ENCODE measurements at places on chromosomes 7 and 10. TPM values are rescaled to one million over a fixed set of nuclear protein-coding genes. Genes with fewer than 3 reads are reported as not detected.

Gene DDC
- 0.26 TPM for total RNA-seq

Gene SPAM1
- total RNA-seq = not detected

Gene SFMBT2
- total RNA-seq = under 0.01 TPM

Gene SEMA3A
- total RNA-seq = 60.3 TPM

Gene ZNF467
- total RNA-seq = 3.5 TPM

Gene MSS51
- 0.90 TPM for total RNA-seq

Gene LIPF
- not detected for total RNA-seq

Gene CLCN1
- under 0.01 TPM for total RNA-seq

Gene CLDN15
- total RNA-seq = 2.1 TPM

Gene PTER
- total RNA-seq = 25.5 TPM

Gene MAPK8
- total RNA-seq = 30.6 TPM

GRCh38 chr7:128104108-128104742 is 73.0 kb upstream of the LRRC4 start:
- DNase-seq = no peak

DNA sequence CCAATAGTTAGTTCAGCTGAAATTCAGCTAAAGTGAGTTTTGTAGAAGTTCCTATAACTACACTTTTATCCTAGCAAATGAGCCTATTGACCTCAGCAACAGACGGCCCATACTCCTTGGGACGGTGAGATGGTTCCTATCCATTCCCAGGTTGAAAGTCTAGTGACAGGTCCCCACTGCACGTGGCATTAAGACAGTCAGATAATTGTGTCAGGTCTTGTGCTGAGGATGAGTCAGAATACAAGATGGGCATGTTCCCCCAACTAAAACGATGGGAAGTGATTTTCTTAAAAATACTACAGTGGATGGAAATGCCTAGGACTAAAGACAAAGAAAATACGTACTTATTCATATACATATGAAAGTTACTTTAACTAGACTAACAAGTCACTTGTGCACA is 2.1 kb downstream of the CAV1 start:
- DNase-seq = peak; percentile 36

DNA sequence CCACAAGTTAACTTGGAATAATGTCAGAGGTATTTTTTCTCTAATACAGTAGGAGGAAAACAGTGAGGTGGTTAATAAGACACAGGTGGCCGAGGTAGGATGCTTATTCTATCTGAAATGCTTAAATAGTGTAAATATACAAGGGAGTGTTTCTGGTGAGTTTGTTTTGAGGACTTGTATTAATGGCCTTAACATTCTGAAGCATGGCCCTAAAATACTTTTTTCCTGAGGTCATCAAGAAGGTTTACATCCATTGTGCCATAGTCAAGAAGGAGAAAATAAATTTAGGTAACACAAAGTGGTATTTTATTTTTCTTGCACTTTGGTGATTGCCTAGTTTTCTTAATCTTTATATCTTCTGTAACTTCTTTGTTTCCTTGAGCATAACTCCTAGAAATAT is 18.8 kb downstream of the GNAI1 start:
- DNase-seq = no peak

GRCh38 chr10:95276367-95277200 is 14.2 kb downstream of the PDLIM1 start:
- peak; percentile 96 for DNase-seq

GRCh38 chr10:86960003-86960862 is 1.8 kb downstream of the SNCG start:
- DNase-seq = peak; percentile 61

GRCh38 chr10:123766761-123767160 is 100.6 kb downstream of the GPR26 start:
- DNase-seq = no peak

DNA sequence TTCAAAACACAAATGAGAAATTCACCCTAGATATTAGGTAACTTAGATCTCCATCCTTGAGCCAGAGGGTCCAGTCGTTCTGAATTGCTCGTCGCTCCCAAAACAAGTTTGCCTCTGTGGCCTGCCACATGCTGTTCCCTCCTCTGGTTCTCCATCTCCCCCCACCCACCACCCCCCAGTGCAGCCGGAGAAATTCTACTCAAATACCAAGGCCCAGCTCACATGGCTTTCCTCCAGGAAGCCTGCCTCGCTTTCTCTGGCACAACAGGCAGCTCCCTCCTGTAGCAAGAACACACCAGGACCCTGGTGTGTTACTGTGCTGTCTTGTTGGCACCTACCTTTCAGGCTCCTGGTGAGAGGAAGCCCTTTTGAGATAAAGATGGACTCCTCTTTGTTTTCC is 52.7 kb upstream of the C10orf90 start:
- DNase-seq = no peak

DNA sequence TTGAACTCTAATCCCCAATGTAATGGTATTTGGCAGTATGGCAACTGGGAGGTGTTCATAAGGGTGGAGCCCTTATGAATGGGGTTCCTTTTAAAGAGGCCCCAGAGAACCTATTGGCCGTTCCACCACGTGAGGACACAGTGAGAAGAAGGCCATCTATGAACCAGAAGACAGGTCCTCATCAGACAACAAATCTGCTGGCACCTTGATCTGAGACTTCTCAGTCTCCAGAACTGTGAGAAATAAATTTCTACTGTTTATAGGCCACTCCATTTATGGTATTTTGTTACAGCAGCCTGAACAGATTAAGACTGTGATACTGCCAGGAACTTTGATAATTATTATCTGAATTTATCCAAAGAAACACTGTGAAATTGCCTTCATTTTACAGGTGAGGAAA is 132.3 kb downstream of the GLI3 start:
- no peak for DNase-seq

DNA sequence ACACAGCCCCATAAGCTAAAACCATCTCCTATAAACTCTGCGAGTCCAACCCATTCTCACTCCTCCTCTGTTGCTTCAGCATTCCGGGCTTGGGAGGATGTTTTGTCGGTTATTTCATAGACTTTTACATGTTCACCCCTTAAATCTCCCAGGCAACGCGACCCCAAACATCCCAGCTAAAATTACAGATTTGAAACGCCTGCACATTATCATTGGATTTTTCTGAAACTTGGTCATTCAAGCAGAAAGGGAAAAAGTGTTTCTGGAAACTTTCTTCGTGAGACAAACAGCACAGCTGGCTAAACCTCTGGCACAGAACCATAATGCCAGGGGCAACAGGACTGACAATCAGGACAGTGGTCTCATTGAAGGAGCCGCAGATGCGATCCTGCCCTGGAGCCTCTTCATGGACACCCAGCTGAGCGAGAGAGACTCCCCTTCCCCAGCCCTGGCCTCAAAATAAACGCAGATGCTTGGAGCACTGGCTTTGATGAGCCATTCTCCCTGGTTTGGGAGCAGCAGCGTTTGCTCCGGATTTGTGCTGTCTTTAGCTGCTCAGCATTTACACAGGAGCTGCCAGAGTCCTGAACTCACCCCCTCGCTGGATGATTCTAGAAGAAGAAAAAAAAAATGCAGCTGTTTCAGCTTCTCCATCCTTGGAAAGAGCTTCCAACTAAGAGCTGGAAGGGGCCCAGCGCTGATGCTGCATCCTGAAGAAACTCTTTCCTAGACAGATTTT is 30.1 kb downstream of the AFAP1L2 start:
- no peak for DNase-seq

DNA sequence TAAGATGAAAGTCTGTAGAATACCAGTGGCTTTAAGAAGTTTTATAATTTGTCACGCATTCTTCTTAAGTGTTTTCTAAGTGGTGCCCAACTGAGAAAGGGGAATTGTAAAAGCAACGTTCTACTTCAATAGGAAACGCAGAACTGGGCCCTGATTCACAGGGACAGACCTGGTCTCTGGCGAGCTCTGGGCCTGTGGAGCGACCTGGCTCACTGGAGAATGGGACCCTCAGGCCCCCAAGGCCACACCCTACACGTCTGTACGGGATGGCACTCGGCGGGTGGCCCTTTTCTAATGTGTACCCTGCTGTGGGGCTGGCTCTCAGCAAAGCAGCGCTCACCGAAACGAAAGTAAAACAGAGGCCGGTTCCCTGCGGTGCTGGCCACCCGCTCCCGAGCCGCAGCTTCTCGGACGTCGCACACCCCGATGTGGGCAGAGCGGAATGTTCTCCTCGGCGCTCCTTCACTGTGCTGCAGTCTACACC is 205.0 kb downstream of the DIP2C start:
- no peak for DNase-seq

DNA sequence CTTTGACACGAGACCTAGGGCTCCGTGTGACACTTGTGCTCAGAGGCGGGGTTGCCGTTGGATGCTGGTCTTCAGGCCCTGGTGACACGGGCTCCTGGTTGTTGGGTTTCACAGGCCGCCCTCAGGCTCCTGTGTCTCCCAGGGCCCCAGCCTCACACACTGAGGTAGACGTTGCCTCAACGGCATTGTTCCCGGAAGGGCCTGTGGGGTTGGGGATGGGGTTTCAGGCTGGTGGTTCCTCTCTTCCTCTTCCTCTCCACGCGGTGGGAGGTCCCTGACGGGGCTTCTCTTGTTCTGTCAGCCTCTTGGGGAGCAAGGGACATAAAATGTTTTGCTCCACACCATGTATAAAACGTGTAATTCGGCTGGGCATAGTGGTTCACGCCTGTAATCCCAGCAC is 125.1 kb downstream of the TRRAP start:
- no peak for DNase-seq

DNA sequence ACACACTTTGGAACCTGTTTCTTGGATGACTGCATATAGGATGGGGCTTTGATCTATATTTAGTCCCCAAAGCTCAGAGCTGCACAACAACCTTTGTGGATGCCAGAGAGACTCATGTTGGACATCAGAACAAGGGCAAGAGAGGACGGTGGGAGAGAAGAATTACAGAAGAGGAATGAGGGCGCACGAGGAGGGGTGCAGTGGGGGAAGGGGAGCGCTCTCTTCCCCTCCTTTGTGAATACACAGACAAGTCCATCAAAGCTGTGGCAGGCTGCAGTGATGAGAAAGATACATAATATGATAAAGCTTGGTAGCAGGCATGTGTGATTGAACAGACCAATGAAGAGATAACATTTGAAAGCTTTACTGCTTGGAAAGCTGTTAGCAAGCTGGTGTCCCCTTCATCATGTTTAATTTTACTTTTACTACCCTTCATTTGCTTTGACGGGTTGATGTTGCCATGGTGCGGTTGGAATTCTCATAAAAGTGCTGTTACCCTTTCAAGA is 857.8 kb downstream of the KCNMA1 start:
- no peak for DNase-seq

GRCh38 chr7:149811221-149811620 is 27.0 kb upstream of the ZNF862 start:
- DNase-seq = no peak

DNA sequence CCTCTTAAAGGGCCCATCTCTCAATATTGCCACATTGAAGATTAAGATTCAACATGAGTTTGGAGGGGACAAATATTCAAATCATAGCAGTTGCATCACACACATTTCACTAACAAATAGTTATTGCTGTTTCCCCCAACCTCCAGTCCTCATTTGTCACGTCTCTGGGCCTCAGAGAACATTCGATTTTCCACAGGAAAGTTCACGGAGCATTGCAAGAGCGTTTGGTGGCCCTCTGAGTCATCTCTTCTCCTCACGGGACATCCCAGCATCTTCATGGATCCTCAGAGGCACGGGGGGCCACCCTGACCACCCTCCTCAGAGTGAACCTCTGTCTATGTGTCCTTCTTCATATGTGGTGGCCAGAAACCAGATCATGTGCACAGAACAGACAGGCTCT is 50.3 kb upstream of the CHST15 start:
- DNase-seq = no peak

GRCh38 chr7:150931199-150931869 is 46.8 kb downstream of the KCNH2 start:
- no peak for DNase-seq

GRCh38 chr10:98410759-98411158 is 4.2 kb downstream of the PYROXD2 start:
- DNase-seq = no peak

GRCh38 chr10:33129996-33130386 is 172.0 kb upstream of the ITGB1 start:
- DNase-seq = peak; percentile 51
